ENCODE measurements at places on chromosomes 2 and 18.

GRCh38 chr2:55620123-55620779 lies 2.8 kb upstream of the PPP4R3B start:
- DNase-seq: no peak

- DNase-seq: no peak
These were observed 47.5 kb downstream of the EML4 start for GRCh38 chr2:42216694-42217093.

GRCh38 chr18:12296457-12296856 lies 11.6 kb upstream of the TUBB6 start:
- no peak for DNase-seq

GRCh38 chr2:237944302-237944701 lies 22.5 kb upstream of the UBE2F start:
- DNase-seq: no peak

Data from stimulated activated CD8-positive, alpha-beta memory T cell treated with anti-CD3 and anti-CD28 coated beads, Interleukin-2, amount 100 ng/mL, for 48 hours (primary cell).